ENCODE measurements at places on chromosomes 2 and 18.

DNA sequence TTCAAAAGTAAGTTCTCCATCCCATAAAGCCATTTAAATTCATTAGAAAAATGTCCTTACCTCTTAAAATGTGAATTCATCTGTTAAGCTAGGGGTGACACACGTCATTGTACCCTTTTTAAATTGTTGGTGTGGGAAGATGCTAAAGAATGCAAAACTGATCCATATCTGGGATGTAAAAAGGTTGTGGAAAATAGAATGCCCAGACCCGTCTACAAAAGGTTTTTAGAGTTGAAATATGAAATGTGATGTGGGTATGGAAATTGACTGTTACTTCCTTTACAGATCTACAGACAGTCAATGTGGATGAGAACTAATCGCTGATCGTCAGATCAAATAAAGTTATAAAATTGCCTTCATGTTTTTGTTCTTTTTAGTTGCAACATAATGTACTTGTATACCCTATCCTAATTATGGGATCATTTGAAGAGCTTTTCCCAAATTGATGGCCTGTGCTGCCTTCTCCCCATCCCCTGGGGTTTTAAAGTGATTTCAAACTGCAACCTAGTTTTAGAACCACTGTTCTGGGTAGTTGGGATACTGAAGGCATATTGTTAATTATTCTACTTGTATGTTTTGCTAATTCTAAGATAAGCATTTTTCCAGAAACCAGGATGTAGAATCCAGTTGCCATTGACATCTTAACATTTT is 4.1 kb downstream of the RPL31 start:
- DNase-seq = no peak

- no peak for DNase-seq
Observed at GRCh38 chr2:50133766-50134165, 898.2 kb downstream of the NRXN1 start.

DNA sequence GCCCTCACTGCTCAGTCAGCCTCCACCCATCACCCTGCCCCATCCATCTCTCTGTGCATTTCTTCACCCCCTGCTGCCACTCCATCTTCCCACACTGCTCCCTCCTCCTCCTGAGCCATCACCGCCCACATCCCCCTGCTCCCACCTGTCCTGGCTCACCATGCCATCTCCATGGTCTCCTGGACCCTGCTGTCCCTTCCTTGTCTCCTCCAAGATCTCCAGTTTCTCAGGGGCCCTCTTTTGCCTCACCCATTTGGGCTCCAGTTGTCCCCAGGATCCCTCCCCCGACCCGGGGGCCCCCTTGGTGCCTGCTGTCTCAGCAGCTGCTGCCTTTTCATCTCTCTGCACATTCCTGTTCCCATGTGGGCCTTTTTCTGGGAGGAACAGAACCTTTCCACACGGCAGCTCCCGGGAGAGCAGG is 10.6 kb downstream of the SPEG start:
- DNase-seq = no peak

GRCh38 chr2:29113027-29113686 is 2.1 kb upstream of the CLIP4 start:
- DNase-seq = no peak

DNA sequence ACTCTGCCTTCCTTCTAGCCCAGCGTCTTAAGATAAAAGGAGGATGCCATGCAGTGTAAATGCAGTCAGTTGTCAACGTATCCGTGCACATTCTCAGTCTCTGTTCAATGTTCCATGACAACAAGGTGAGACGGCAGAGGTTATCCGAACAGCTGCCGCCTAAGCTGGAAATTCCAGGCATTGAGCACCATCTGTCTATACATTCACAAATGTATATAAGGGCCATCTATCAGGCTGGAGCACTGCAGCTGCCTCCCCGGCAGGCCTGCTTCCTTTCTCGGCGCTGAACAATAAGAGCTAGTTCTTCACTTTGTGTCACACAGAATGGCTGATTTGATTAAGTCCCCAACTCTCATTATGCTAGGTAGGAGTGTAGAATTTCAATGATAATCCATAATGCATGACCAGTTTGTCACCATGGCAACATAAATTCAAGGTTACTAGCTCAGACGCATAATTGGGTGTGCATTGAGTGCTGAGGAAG is 282.2 kb upstream of the SOX11 start:
- no peak for DNase-seq

DNA sequence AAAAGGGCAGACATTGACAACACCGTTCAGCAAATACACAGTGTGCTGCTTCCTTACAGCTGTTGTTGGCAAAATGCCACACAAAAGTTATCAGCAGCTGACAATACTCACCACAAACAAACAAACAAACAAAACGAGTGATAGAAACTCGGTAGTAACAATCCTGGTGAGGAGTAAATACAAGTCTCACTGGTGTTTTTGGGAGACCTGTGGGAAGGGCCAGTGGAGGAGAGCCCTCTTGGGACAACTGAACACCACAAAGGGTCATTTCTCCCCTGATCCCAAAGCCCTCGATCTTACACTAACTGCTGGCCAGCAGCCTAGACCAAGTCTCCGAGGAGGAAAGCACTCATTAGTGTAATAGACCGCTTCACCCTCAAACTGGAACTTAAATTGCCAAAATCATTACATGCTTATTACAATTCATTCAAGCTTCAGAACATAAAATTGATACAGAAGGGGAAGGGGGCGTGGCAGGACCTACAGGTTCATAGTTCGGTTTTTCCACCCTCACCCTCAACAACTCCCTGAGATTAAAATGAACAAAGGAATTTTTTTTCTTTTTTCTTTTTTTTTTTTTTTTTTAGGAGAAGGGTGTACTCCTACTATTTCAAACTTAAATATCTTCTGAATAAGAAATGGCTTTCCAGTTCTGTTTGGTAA is 5.0 kb downstream of the AP1S3 start:
- no peak for DNase-seq

DNA sequence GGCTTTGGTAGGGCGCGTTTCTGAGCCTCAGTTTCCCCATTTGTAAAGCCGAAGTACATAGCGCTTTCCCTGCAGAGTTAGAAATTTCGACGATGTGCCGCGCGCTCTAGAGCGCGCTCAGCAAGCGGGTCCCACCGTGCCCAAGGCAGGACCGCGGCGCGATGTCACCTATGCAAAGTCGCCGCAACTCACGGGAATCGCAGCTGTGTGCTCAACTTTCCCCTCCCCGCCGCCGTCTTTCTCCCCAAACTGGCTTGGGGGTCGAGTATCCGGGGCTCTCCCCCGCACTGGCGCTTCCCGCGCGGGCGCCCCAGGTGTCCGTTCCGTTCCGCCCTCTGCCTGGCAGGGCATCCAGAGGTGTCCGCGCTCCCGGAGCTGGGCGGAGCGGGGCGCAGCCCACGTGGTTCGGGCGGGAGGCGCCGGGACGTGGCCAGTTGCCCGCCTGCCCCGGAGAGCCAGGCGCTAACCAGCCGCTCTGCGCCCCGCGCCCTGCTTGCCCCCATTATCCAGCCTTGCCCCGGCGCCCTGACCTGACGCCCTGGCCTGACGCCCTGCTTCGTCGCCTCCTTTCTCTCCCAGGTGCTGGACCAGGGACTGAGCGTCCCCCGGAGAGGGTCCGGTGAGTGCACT is at the start of gene MLPH:
MLPH (plus strand) TSS at position 433 of the 630 bp plus-strand sequence. CDS start 6,176 bp downstream, outside the sequence.
- no peak for DNase-seq

DNA sequence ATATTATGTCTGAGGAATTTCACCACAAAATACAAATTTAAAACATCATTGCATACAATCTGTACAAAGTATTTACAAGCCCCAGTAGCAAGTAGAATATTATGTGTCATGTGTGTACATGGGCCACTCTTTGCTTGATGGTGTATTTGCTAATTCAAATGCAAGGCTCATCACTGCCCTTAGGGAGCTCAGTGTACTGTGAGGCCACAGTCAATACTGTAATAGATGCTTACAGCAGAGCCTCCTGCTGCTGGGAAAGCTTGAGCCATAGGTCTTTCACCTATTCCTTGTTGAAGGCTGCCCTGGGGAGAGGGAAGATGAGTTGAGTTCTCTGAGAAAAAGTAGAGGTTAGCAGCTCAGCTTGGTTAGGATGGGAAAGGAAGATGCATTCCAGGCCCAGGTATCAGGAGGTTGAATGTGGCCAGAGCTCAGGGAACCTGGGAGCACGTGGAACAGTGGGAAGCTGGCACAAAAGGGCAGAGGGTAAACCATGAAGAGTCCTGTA is 189.6 kb downstream of the LRP1B start:
- DNase-seq = no peak

- DNase-seq = no peak
Observed at GRCh38 chr2:76169276-76170008, 458.7 kb upstream of the GCFC2 start.

DNA sequence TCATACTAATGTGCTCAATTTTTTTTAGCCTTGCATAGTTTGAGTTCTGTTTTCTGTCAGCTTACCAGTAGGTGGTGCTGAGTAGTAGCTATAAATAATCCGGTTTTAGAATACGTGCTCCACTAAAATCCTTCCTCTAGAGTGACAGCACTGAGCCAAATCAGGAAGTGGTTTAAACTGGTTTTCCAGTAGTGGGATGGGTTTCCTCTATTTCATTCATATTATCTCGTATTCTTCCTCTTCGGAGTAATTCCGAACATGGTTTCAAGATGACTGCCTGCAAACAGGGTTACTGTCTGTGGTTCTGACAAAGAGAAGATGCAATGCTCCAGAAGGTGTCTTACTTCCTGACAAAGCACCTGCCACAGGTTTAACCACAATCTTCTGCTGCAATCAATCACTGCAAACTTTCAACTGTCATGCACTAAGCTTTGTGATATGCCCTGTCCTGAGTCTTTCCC is 496.9 kb upstream of the VRK2 start:
- DNase-seq = peak; percentile 8

DNA sequence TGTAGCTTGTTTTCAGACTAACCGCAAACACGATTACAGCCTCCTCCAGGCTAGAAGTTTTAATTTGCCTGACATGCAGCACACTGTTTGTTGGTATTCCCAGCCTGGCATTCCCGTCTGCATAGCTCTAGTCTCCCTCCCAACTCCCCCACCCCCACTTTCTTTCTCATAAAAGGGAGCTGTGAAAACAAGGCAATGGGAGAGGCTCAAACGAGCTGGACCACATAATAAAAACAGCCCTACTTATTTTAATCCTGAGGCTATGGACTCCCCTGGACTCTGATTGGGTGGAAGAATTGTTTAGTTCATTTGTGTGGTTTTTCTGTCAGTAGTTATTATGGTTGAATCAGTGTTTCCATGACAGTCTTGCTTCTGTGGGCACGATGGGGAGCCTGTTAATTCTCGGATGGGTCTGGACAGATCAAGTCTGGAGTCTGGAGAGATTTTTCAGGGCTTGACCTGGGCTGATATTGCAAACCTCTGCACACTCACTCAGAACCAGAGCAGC is 1.2 kb downstream of the STON1 start:
- no peak for DNase-seq

DNA sequence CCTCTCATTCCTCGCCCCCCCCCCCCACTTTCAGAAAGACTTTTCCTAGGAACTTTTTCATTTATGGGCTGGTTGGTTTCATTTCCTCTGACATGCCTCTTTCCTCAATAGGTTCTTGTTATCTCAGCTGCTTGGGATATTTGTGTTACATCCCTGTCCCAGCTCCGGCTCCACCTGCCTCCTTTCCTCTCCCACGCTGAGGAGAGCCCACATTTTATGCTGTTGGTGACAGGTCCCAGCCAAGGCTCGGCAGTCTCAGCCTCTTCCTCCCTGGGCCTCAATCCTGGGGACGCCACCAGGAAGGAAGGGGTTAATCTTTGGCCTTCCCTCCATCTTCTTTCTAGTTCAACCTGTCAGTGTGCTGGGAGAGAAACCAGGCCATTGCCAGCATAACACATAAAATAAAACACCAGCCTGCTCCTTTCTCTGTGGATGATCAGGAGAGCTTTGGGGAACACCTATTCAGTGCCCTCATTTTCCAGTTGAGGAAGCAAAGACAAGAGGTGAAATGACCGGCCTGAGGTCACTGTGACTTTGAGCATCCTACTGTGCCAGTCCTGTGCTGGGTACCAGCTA is 216.9 kb upstream of the TNP1 start:
- DNase-seq = no peak

GRCh38 chr18:79988071-79988450 is 302 bp downstream of the TXNL4A start:
- DNase-seq = peak; percentile 63

- DNase-seq = no peak
Observed at GRCh38 chr2:19462256-19462645, 103.8 kb upstream of the OSR1 start.

- no peak for DNase-seq
Observed at GRCh38 chr2:79850912-79851311, 338.1 kb downstream of the CTNNA2 start.

GRCh38 chr2:223396993-223397392 is 205.2 kb downstream of the SCG2 start:
- no peak for DNase-seq

DNA sequence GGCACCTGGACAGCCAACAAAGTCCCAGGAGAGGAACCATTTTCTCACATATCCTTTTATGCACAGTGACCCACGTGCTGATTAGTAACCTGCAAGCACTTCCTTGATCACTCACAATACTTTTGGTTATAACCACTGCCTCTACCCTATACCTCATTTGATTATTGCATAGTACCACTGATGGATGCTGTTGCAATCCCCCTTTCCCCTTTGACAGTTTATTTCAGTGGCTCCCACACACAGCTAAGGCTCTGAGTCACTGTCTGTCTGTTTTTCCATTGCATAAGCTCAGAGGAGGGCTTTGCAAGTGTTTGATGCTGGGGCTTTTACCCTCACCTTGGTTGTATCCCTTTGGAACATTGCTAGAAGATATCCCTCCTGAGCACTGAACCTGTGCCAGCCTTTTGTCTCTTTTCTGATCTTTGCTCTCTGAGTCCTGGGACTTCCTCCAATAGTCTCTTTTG is 101.7 kb upstream of the RBBP8 start:
- peak; percentile 23 for DNase-seq

DNA sequence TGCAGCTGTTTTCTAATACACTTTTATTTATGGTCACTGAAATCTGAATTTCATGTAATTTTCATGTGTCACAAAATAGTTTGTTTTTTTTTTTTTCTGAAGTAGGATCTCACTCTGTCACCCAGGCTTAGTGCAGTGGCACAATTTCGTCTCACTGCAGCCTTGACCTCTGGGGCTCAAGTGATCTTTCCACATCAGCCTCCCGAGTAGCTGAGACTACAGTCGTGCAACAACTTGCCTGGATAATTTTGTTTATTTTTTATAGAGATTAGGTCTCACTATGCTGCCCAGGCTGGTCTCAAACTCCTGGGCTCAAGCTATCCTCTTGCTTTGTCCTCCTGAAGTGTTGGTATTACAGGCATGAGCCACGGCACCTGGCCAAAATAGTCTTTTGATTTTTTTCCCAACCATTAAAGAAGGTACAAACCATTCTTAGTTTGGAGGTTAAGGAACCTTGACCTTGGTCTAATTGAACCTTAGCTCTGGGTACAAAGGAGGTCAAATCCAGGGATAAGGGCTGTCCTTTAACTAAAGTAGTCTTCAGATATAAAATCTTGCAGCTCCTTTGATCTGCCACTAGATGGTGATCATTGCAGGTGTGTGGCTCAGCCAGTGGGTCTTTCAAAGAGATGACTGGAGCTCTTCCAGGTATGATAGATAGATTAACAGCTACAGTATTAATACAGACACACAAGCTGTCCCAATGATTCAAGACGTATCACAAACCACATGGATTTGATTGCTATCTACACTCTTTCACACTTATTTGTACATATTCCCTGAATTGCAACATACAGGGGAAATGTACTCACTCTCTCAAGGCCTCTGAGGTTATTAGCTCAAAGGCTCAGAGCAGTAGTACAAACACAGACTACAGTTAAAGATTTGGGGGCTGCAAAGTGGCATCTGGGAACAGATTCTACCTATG is 4.7 kb upstream of the KRCC1 start:
- peak; percentile 30 for DNase-seq

All from stimulated activated naive CD8-positive, alpha-beta T cell treated with anti-CD3 and anti-CD28 coated beads, Interleukin-15, amount 100 ng/mL, for 72 hours (primary cell).